Naive B cell (primary cell): ENCODE measurements at places on chromosomes 4 and X.

- no peak for DNase-seq
Measured at GRCh38 chr4:185040523-185040922, 22.2 kb downstream of the HELT start.

DNA sequence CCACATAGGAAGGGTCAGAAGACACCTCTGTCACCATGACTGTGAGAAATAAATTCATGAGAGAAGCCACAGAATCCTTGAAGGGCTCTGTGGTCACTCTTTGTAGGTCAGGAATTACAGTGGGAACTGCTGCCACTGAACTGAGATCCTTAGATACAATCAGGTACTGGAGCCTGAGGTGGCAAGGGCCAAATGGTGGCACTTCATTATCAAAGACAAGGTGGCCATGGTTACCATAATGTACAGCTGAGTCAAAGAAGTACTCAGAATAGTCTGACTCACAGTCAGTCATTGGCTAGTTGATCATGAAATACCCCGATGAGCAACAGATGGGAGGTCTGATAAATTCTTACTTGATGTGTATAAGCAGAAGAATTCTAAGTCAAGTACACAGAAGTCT is 131.9 kb downstream of the RTL3 start:
- DNase-seq = no peak

- no peak for DNase-seq
Measured at GRCh38 chrX:896256-896655, 265.7 kb downstream of the SHOX start.

DNA sequence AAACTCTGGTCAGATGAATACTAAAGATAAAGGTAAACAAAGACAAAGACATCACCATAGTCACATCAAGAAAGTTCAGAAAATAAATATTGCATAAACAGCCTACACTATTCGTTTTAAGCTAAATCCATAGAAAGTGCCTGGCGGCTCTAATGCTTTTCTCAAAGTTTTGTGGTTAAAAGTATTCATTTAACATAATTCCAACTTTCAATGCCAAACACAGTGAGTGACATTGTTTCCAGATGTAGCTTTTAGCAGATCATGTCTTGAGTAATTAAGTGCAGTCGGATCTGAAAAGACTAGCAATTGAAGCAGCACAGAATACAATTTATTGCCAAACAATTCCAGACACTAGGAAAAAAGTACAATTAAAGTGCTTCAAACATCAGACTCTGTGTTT is 287.1 kb upstream of the ADGRL3 start:
- DNase-seq = no peak

DNA sequence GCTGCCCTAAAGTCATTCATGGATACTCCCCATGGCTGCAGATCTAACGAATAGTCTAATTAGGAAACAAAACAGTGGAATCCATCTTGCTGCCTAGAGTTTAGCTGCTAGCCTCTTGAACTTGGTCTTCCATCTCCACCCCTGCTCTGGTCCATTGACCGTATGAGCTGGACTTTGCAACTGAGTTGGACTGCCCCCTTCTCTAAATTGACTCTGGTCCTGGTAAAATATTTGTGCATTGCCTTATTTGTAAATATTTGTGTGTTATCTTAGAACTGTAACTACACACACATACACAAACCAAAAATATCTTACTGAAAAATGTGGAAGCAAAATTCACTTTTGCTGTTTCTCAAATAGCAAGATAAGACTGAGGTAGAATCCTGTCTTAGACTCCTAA is 181.3 kb downstream of the NWD2 start:
- no peak for DNase-seq

- no peak for DNase-seq
Measured at GRCh38 chr4:167885071-167885470, 207.3 kb upstream of the ANXA10 start.

GRCh38 chr4:13992975-13993520 is 365.5 kb upstream of the BOD1L1 start:
- DNase-seq = no peak

DNA sequence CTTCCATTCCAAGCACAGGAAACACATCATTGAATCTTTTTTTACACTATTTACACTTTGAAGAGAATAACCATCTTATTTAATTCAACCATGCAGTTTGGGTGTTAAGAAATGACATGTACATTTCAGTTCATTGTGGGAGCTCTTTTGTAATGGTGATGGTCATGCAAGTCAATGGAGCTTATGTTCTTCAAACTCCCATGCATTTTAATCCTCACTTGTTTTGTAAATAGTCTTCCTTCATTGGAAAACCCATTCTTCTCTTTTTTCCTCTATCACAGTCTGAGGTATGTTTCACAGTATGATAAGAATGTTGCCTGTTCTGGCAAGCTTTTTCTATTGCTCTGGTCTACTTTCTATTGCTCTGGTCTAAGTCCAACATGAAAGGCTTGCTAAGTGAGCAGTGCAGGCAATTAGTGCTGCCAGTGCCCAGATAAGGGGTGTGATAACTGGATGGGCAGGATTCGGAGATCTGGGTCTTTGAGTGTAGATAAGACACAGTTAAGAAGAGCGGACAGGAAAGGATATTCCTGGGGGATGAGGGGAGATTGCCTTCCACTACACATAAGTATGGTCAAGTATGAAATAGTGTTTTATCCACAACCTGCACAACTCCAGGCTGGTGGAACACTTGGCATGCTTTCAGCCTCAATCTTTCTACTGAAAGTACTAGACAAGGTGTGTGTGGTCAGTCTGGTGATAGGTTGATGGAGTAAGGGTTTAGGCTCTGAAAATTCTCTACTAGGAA is 17.1 kb downstream of the AFP start:
- no peak for DNase-seq

DNA sequence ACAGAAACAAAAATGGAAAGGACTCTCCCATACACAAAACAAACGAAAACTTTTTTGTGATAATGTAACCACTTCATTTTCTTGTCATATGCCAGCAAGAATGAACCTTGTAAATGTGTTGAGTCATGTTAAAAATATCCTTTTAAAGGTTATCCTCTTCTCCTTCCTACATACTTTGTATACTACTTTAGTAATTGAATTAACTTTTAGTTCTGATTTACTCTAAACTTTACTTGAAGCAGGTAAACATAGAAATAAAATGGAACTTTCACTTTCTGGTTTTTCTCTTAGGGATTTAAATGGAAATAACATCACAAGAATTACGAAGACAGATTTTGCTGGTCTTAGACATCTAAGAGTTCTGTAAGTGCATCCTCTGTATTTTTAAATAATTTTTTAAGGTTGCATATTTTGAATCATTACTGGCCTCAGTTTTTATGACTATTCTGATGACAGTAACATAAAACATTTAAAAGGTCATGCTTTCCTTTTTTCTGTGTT is 4.7 kb downstream of the SLIT2 start:
- no peak for DNase-seq

DNA sequence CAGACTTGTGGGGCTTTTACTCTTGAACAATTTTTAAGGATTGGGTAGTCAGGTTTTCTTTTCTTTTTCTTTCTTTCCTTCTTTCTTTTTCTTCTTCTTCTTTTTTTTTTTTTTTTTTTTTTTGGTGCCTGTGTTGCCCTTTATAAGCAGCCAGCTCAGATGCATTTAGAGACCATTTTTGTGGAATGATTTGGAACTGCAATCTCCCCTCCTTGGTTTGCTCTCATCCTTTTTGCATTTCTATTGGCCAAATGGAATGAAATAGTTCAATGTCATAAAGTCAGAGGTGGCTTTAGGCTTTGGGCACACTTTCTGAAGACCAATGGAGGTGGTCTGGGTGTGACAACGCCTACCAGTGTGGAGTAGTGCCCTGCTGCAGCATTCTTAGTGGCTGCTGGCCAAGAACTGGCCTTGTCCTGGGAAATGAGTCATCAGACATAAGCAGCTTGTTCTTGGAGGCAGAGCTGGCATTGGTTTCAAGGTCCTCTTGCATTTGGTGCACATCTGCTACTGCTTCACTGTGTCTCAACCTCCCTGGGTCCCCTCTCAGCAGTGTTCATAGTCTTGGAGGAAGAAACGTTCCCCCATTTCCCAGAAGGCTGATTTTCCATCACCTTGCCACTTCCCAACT is 84.5 kb downstream of the CT47B1 start:
- DNase-seq = no peak

DNA sequence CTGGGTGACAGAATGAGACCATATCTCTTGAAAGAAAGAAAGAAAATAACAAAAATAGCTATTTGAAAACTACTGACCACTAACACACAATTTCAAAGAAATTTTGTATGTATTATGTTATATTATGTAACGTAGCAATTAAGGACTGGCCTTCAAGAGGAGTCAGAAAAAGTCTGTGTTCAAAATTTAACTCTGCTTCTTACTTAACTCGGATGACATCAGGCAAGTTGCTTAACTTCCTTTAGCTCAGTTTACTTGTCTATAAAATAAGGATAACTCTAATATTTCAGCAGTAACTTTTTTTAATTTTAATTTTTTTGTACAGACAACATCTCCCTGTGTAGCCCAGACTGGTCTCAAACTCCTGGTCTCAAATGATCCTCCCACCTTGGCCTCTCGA is 14.6 kb upstream of the PRSS12 start:
- no peak for DNase-seq

DNA sequence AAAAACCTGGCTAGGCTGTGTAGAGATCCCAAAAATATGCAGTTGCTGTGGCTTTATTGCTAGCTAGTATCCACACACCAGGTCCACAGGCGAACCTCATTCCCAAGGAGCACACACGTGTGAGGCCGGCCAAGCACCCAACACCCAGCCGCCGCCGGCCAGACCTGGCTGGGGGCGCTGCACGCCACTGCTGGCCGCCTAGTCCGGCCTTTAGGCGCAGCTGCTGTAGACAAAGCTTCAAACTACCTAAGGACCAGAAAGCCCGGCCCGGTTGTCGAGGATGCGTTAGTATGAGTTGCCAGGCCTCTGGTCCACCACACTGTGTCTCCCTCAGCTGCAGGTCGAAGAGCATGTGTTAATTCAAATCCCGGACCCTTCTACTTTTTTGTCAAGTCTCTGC is 3.1 kb downstream of the POU3F4 start:
- DNase-seq = no peak

DNA sequence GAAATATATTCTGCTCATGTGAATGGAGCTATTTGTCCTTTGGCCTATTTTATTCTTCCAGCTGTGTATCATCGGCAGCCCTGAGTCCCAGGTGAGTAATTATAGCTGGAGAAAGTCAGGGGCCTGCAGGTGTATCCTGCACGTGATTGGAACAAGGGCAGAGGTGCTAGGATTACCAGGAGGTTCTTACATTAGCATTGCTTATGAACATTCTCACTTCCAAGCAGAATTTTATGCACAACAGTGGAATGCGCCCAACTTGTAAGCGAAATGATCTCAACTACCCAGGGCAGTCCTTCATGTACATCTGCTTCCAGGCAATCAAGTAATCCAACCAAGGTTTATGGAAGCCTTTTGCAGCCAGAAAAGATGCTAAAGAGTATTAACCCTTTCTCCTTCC is 68.9 kb upstream of the NRK start:
- no peak for DNase-seq

DNA sequence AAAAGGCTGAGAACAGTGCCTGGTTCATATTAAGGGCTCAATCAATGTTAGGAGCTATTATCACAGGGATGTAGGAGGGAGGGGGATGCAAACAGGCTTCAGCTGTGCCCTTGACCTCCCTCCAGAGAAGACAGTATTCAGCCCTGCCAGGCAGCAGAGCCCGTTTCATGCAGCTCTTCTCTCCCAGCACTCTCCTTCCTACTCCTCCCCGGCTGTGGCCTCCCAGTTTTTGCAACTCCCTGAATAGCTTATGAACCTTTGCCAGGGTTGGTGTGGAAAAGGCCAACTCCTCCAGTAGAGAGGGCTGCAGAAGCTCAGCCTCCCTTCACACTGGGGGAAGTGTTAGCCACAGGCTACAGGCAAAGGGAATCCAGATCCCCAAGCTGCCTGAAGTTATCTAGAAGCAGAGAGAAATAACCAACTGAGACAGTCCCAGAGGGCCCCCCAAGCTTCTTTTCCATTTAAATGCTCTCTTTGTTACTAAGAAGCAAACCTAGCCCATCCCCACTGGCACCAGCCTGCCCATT is 31.7 kb upstream of the APLN start:
- DNase-seq = no peak

DNA sequence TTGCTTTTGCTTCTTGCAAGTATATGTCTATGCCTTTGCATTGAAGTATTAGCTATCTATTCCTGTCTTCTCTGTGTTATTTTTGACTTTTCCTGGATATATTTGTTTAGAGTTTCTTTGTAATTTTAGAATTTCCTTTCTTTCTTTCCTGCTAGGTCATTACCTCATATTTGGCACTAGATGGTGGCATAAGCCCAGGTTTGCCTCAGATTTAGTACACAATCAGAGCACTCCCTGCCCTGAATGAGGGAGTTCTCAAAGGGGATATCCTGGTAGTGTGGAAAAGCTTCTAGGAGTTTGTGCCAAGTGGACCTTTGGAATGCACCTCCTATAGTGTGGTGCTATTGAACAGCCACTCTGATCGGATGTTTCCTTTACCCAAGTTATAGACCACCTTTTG is 181.6 kb downstream of the UGT8 start:
- no peak for DNase-seq

DNA sequence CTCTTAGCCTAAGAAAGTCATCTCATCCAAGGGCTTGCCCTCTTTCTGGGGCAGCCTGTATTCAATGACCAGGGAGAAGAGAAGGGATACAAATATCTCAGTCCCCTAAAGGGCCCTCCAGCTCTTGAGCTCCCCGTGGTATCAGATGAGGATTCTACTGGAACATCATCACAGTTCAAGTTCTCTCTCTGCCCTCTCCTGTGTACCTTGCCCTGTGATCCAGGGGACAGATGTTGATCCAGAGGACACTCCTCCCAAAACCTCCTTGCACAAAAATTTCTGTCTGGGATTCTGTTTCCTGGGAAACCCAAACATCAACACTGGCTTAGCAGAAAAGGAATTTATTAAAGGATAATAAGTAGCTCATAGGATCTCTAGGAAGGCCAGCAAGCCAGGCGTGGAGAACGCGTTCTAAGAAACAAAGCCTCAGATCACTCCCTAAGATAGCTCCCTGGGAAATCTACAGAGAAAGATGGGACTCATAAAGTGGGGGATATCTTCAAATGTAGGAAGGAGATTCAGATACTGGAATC is 296.3 kb upstream of the KLF3 start:
- DNase-seq = no peak

DNA sequence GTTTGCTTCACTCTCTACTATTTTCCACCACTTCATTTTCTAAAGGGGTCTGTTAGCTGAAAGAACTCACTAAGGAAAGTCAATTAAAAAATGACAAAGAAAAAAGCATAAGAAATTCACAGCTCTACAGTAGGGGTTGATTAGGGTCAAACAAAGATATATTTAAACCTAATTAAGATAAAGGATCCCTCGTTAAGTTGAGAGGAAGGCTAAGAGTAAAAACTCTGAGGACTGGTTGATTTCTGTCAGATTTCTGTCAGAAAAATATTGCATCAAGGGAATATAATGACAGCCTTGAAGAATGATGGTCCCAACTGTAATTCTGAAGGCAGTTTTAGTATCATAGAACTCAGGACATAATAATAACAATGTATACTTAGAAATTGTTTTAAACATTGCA is 218.0 kb downstream of the QDPR start:
- DNase-seq = no peak

DNA sequence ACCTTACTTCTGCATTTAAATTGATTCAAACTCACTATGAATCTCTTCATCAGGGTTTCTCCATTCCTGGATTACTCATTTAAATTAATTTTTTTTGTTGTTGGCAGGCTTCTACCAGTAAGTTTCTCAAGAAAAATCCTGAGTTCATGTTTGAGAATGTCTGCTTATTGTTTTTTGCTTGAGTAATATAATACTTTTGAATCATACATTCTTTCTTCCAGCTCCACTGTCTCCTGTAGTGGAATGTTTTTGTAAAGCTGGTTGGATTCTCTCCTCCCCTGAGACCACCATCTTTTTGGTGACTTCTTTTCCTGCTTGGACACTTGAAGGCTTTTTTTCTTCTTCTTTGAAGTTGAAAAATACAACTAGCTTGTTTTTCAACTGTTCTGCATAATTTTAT is 4.3 kb upstream of the MID1IP1 start:
- DNase-seq = no peak
